ENCODE measurements at places on chromosomes 12 and 14. TPM values are rescaled to one million over a fixed set of nuclear protein-coding genes. Genes with fewer than 3 reads are reported as not detected.

Gene TRIAP1
- 19.2 TPM for total RNA-seq

Gene P2RX7
- total RNA-seq: 0.18 TPM

Gene COX8C
- not detected for total RNA-seq

Gene LPAR5
- total RNA-seq: not detected

Gene AREL1
- total RNA-seq: 39.3 TPM

Gene AGAP2
- total RNA-seq: 0.28 TPM

Gene FBXO21
- total RNA-seq: 61.7 TPM

Gene GALNT8
- total RNA-seq: not detected

Gene LTBR
- 19.7 TPM for total RNA-seq

Gene B3GNT4
- total RNA-seq: under 0.01 TPM

Gene KCNJ8
- 13.9 TPM for total RNA-seq

Gene CCDC38
- not detected for total RNA-seq

Gene SLC8A3
- total RNA-seq: under 0.01 TPM

DNA sequence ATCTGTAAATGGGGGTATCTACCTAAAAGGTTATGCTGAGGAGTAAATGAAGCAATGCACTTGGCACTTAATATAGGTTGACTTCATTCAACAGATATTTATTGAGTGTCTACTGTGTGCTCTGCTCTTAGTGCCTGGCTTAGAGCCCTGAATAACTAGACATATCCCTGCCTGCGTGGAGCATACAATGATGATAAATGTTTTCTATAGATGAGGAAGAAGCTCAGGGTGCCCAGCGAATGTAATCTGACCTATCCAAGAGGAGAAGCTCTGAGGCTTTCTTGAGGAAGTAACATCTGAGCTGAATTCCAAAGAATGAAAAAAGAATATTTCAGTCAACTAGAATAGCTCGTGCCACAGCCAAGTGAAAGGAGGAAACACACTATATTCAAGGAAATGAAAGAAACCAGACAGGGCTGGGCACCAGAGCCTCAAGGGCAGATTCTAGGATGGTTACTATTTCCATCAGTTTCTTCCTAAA lies 17.9 kb upstream of the HIGD1C start:
- DNase-seq: no peak
- no peak overlapping the region for H3K4me3 ChIP-seq
- H3K27ac ChIP-seq: peak overlapping the region; percentile 66
- peaks cover 17% of the 10 kb centered on the region for H3K4me1 ChIP-seq

DNA sequence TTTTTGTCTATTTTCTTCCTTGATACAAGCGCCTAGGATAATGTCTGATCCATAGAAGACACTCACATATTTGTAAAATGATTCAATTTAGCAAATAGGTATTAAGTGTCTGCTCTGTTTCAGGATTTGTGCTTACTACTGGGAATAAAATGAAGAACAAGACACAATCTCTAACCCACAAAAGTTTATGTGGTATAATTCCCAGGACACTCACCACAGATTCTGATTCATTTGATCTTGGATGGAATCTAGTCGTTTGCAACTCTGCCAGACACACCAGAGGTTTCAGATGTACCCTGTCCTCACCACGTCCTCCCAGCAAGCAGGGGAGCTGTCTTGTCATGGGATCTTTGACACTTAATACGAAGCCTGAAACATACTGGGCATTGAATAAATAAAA lies 208.3 kb downstream of the LRIG3 start:
- no peaks in the 10 kb centered on the region for H3K27me3 ChIP-seq
- peaks cover 4% of the 10 kb centered on the region for H3K4me1 ChIP-seq
- no peaks in the 10 kb centered on the region for H3K36me3 ChIP-seq
- no peak overlapping the region for H3K4me3 ChIP-seq

- peaks cover 53% of the 10 kb centered on the region for H3K36me3 ChIP-seq
- no peaks in the 10 kb centered on the region for H3K4me1 ChIP-seq
- H3K27me3 ChIP-seq: no peaks in the 10 kb centered on the region
- H3K4me3 ChIP-seq: no peak overlapping the region
- DNase-seq: no peak
These were observed 42.0 kb downstream of the NAA25 start for GRCh38 chr12:112066566-112066965.

DNA sequence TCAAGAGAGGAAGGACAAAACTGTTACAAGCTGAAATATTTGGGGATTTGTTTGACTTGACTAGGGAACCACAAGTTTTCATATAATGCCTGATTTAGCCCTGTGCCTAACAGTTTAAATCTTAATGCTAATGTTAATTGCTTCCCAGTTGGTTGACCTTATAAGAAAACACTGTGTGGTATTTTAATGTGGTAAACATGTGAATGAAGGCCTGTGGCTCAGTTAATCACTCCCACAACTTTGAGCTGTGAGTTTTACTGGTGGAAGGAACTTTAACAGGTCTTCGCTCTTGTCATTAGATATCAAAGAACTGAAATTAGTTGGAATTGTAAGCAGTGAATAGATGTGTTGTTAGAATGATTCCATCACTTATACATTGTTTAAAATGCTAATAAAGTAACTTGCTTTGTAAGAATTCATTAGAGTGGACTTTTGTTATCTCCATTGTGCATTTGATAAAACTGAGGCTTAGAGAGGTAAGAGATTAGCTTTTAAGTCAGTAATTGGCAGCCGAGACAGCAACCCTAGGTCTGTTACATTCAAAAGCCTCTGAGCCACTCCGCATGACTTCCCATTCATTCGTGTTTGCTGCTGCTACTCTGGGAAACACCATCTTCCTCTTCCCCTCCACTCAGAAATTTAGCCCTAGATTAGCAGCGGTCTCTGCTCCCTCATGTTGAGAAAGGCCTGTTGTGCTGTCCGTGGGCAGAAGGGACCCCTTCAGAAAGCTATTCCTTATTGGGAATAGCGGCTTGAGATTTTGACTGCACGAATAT lies 1.0 kb upstream of the TBK1 start:
- peaks cover 16% of the 10 kb centered on the region for H3K36me3 ChIP-seq
- H3K27me3 ChIP-seq: no peaks in the 10 kb centered on the region
- H3K27ac ChIP-seq: 0 out of 2 replicates have a peak overlapping the region, but pooled peaks have one; percentile 30
- H3K4me3 ChIP-seq: peak overlapping the region; percentile 34
- DNase-seq: peak; percentile 19

DNA sequence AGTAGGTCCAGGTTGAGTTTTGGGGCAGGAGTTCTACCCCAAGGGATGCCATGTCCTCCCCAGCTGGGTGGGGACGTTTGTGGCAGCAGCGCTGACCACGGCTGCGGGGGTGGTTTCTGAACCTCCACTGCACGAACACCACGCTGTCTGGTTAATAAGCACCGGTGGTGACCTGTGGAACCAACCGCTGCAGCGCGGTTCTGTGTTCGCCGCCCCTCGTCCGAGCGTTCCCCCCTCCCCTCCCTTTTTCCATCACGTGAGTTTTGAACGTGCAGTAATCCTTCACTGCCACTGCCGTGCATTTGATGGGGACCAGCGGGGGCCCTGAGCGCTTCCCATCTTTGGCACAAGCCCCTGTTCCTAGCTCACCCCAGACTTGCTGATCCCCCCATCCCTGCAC lies 6.4 kb upstream of the ADSS1 start:
- peaks cover 57% of the 10 kb centered on the region for H3K36me3 ChIP-seq
- H3K27ac ChIP-seq: no peak overlapping the region
- no peaks in the 10 kb centered on the region for H3K27me3 ChIP-seq
- no peak for DNase-seq

DNA sequence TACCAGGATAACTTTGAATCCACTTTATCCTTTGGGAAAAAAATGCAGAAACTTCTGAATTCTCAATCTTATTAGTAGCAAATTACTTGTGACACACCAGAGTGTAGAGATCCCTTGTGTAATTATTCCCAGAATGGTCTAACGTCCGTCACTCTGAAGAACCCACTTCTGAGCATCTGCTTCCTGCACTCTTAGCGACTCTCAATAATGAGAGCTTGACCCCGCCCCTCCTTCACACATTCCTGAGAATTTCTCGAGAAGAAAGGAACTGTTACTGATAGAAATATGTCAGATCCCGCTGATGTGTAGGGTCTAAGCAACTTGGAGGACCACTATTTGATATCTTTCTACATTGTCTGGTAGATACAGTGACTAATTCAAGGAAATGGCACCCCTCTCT lies 218.3 kb upstream of the PDZRN4 start:
- no peaks in the 10 kb centered on the region for H3K36me3 ChIP-seq
- no peak for DNase-seq
- no peak overlapping the region for H3K27ac ChIP-seq
- no peaks in the 10 kb centered on the region for H3K27me3 ChIP-seq
- no peak overlapping the region for H3K4me3 ChIP-seq

DNA sequence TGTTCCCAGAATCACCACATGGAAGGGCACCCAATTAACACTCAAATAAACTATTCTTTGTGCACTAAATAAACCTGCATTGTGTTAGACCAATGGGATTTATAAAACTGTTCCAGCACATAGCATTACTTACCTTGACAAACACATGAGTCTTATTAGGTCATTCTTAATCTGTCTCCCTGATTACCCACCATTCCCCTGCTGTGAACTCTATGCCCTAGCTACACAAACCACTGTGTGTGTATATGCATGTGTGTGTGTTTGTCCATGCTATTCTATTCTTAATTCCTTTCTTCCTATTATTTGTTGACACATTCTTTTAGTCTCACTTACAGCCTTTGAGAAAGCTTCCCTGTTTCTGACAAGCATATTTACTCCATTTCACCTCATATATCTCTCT lies 303.6 kb upstream of the GARIN6 start:
- no peaks in the 10 kb centered on the region for H3K36me3 ChIP-seq
- no peak overlapping the region for H3K27ac ChIP-seq
- H3K4me3 ChIP-seq: no peak overlapping the region
- H3K27me3 ChIP-seq: no peaks in the 10 kb centered on the region
- DNase-seq: no peak

DNA sequence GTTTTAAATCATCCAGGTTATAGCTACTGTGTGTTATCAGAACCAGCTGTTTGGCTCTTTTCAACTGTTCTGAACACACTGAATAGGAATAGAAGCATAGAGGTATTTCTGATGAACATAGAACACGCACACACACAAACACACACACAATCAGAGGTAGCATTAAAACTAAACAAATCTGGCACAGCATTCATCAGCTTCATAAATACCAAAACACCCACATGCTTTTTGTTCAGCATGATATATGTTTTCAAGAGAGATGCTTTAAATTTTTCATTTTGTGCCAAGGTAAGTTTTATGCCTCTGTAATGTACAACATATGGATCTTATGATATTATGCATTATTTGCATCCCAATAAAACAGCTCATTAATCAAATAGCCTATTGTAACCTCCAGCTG lies 208.6 kb downstream of the GALC start:
- no peak for DNase-seq
- H3K27me3 ChIP-seq: no peaks in the 10 kb centered on the region
- H3K4me3 ChIP-seq: no peak overlapping the region
- H3K27ac ChIP-seq: no peak overlapping the region

DNA sequence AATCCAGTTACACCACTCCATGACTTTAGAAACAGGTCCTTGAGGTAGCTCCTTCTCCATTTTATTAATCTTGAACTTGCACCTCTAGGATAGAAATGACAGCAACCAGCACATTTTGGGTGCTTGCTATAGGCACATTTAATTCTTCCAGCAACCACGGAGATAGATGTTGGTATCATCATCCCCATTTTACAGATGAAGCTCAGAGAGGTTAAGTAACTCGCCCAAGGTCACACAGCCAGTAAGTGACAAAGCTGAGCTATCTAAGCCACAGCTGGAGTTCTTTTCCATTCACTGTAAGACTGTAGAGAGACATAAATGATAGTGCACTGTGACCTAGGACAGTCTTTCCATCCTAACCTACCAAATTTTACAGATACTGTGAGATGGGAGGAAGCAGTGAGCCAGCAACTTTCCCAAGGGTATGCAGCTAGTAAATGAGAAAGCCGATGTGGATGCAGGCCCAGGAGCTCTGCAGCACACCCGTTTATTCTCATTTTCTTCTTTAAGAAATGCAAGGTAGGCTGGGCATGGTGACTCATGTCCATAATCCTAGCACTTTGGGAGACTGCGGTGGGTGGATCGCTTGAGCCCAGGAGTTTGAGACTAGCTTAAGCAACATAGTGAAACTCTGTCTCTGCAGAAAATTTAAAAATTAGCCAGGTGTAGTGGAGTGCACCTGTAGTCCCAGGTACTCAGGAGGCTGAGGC lies 103.2 kb downstream of the TBX5 start:
- H3K27me3 ChIP-seq: peaks cover 8% of the 10 kb centered on the region
- H3K36me3 ChIP-seq: no peaks in the 10 kb centered on the region
- no peak overlapping the region for H3K27ac ChIP-seq
- DNase-seq: no peak
- H3K4me1 ChIP-seq: peaks cover 3% of the 10 kb centered on the region

DNA sequence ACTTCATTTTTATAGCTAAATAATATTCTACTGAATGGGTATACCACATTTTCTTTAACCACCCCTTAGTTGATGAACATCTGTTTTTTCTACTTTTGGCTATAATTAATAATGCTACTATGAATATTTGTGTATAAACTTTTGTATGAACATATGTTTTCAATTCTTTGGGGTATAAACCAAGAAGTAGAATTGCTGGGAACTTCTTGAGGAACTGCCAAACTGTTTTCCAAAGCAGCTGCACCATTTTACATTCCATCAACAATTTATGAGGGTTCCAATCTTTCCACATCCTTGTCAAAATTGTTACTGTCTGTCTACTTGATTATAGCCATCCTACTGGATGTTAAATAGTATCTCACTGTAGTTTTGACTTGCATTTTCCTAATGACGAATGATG lies 221.8 kb downstream of the PRKD1 start:
- no peak overlapping the region for H3K27ac ChIP-seq
- H3K4me1 ChIP-seq: no peaks in the 10 kb centered on the region
- no peak overlapping the region for H3K4me3 ChIP-seq
- no peak for DNase-seq

GRCh38 chr12:46522071-46522470 lies 149.5 kb upstream of the SLC38A2 start:
- no peak for DNase-seq
- peaks cover 25% of the 10 kb centered on the region for H3K4me1 ChIP-seq
- no peak overlapping the region for H3K4me3 ChIP-seq
- peak overlapping the region; percentile 89 for H3K27ac ChIP-seq
- peaks cover under 1% of the 10 kb centered on the region for H3K36me3 ChIP-seq

DNA sequence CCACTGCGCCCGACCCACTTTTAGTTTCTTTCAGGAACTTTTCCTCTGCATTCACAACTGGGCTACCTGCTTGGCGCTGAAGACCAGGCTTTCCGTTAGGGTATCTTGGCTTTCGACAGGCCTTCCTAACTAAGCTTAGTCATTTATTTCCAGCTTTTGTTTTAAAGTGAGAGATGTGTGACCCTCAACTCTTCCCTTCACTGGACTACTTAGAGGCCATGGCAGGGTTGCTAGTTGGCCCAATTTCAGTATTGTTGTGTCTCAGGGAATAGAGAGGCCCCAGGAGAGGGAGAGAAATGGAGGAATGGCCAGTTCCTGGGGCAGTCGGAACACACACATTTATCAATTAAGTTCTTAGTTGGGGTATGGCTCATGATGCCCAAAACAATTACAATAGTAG lies 10.4 kb downstream of the MTA1 start:
- H3K4me3 ChIP-seq: no peak overlapping the region
- no peaks in the 10 kb centered on the region for H3K27me3 ChIP-seq
- H3K4me1 ChIP-seq: no peaks in the 10 kb centered on the region
- peaks cover 10% of the 10 kb centered on the region for H3K36me3 ChIP-seq
- no peak overlapping the region for H3K27ac ChIP-seq

GRCh38 chr14:20873370-20874177 lies 17.6 kb upstream of the RNASE3 start:
- H3K27ac ChIP-seq: no peak overlapping the region
- H3K27me3 ChIP-seq: no peaks in the 10 kb centered on the region
- H3K4me1 ChIP-seq: no peaks in the 10 kb centered on the region
- no peak overlapping the region for H3K4me3 ChIP-seq
- no peaks in the 10 kb centered on the region for H3K36me3 ChIP-seq

GRCh38 chr12:44510510-44510909 lies 365.6 kb downstream of the NELL2 start:
- H3K36me3 ChIP-seq: no peaks in the 10 kb centered on the region
- H3K4me1 ChIP-seq: no peaks in the 10 kb centered on the region
- no peak overlapping the region for H3K27ac ChIP-seq
- no peaks in the 10 kb centered on the region for H3K27me3 ChIP-seq
